ENCODE measurements at places on chromosomes 11 and 22. TPM values are rescaled to one million over a fixed set of nuclear protein-coding genes. Genes with fewer than 3 reads are reported as not detected.

Gene OR8A1
- total RNA-seq: not detected

Gene JAML
- 9.7 TPM for total RNA-seq

DNA sequence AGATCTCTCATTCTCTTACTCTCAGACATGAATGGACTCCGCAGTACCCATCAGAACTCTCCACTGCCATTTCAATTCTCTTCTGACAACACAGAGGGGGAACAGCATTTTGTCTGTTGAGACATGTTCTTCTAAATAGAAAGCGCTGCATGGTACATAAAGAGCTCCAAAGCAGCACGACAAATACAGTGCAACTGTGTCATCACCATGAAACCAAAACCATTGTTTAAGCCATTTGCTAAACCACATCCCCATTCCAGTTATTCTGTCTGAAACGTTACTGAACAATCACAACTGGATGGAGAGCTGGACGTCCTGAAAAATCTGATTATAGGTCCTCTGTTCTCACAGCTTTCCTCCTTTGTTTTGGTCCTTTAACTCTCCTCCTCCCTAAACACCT lies 17.9 kb upstream of the TENM4 start:
- no peak for DNase-seq

DNA sequence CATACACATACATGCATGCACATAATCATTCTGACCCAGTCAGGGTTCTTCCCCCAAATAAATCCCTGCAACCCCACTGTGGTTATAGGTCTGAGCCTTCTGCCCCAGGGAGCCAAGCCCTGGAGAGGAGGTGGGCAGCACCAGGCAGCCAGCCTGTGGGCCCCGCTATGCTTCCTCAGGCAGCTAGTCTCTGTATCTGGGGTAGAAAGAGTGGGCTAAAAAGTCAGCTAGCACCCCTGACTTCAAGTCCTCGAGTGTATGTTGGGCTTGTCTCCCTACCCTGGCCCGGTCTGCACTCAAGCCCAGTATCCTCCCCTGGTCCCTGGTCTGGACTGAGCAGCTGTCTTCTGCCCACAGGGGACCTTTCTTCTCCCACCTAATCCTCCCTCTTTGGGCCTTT lies 28.0 kb downstream of the KCNQ1OT1 start:
- DNase-seq: no peak

Gene RAG1
- total RNA-seq: 2.2 TPM

Gene AASDHPPT
- total RNA-seq: 84.3 TPM

DNA sequence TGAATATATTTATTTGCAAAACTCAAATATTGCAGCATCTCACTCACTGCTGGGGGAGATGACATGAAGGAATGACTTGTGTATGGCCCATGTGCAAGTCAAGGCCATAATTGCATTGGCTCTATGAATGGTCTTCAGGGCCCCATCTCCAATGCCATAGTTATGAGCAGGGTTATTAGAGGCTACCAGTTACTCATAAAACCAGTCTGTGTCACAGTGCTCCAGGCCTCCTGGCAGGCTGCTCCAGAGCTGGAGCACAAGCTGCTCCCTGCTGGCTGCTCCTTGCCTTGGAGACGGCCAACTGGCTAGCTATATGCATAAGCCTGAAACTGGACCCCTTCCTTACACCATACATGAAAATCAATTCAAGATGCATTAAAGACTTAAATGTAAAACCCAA lies 145.7 kb downstream of the TRPC6 start:
- no peak for DNase-seq

- no peak for DNase-seq
Observed at GRCh38 chr11:3942956-3943497, 87.6 kb downstream of the STIM1 start.

Measured in tongue (tissue), 3 donors.